ENCODE measurements at places on chromosomes 6 and 20.

GRCh38 chr6:142679907-142680700 lies 264.9 kb downstream of the HIVEP2 start:
- DNase-seq = no peak

GRCh38 chr6:167396068-167396658 lies 71.3 kb downstream of the TTLL2 start:
- DNase-seq = no peak

DNA sequence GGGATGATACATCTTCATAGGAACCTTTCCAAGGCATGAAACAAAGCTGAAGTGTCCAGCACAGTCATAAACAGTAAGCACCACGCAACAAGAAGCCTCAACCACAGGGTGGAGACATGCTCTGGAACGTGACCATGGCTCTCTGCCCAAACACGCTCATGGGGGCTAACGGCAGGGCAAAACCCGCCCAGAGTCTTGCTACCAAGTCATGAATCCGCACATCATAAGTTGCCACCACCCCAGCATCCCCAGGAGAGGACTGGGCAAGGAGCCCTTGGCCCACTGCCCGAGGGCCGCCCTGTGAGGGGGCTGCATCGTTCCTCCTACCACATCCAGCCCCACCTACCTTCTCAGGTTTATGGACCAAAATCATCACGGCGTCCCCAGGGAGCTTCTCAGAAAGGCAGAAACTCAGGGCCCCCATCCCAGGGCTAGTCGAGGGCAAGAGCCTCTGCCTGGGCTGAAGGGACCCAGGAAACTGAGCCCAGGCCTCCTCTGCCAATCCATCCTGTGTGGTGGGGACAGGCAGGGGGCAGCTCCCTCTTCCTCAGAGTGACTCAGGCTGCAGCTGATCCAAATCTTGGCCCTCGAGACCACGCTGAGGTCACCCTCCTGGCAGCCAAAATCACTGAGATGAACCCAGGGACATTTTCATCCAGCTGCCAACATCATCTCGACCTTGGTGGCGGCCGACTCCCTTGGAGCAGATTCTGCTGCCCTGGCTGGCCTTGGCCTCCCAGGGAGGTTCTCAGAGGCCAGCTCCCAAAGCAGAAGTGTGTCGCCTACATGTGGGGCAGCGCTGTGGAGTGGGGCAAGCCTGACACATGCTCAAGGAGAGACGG lies 42.6 kb downstream of the BMP7 start:
- no peak for DNase-seq

DNA sequence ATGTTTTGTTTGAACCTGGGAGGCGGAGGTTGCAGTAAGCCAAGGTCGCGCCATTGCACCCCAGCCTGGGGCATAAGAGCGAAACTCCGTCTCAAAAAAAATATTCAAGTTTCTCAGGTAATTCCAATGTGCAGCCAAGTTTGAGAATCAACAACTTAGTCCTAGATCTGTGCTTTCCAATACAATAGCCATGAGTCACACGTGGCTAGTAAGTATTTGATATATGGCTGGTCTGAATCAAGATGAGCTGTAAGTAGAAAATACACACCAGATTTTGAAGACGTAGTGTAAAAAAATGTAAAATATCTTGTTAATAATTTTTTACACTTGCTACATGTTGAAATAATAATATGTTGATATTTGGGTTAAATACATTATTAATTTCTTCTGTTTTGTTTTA lies 35.0 kb upstream of the BTBD3 start:
- DNase-seq = no peak
